ENCODE measurements at places on chromosomes 4 and X. TPM values are rescaled to one million over a fixed set of nuclear protein-coding genes. Genes with fewer than 3 reads are reported as not detected.

The JCHAIN gene
- total RNA-seq = not detected

GRCh38 chr4:183478123-183478522 is 26.7 kb upstream of the ING2 start:
- DNase-seq = no peak

DNA sequence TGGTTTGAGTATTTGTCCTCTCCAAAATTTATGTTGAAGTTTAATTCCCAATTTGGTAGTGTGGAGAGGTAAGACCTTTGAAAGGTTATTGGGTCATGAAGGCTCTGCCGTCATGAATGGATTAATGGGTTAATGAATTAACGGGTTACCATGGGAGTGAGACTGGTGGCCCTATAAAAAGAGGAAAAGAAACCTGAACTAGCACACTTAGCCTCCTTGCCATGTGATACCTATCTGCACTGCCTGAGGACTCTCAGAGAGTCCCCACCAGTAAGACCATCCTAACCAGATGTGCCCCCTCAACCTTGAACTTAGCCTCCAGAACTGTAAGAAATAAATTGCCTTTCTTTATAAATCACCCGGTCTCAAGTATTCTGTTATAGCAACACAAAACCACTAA is 39.3 kb downstream of the PAGE1 start:
- DNase-seq = no peak

The SFRP2 gene
- not detected for total RNA-seq

- peak; percentile 49 for DNase-seq
Measured at GRCh38 chrX:11137543-11138139, 26.5 kb downstream of the HCCS start.

GRCh38 chr4:38516190-38516589 is 147.8 kb upstream of the KLF3 start:
- no peak for DNase-seq

The SHROOM2 gene
- 1.2 TPM for total RNA-seq
